Neural progenitor cell (in vitro differentiated cells): ENCODE measurements at places on chromosomes 13 and 19. TPM values are rescaled to one million over a fixed set of nuclear protein-coding genes. Genes with fewer than 3 reads are reported as not detected.
A peak's percentile ranks its signal among the peaks of the same experiment; 100 is the strongest.

Gene ZNF524
- total RNA-seq = 3.2 and 5.4 TPM in 2 replicates

Gene WDR87
- total RNA-seq = not detected in 2 replicates

Gene CGB5
- total RNA-seq = not detected in 2 replicates

DNA sequence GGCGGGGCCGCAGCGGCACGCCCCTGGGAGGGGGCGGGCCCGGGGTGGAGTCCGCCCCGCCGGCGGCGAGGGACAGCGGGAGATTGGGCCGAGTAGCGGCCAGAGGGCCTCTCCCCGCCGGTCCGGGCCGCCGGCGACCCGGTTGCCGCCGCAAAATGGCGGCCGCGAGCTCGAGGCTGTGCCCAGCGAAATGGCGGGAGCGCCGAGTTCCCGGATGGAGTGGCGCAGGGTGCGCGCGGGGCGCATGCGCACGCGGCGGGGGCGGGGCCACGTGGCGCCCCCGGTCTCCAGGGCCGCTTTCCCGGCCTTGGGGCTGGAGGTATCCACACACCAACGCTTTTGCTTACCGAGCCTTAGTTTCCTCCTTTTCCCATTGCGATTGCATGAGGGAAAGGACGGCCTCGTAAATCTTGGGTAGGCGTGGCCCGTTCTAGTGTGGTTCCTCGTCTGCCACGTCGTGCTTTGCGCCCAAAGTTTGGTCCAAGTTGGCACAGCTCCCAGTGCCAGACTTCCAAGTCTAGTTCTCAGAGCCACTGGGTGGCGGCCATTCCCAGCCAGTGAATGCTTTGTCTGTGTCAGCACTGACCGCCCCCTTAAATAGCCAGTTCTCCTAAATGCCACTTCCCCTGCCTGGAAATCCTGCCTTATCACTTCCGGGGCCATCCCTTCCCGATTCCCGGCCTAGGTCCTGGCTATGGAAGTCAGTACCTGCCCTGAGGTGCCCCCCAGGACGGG lies 513 bp downstream of the CIRBP start:
- H3K27ac ChIP-seq = peak overlapping the region; percentile 98
- H3K4me3 ChIP-seq = peak overlapping the region; percentile 74
- peaks cover 14% of the 10 kb centered on the region for H3K27me3 ChIP-seq

- H3K27ac ChIP-seq = no peak overlapping the region
- peaks cover 17% of the 10 kb centered on the region for H3K4me1 ChIP-seq
- no peak for DNase-seq
- no peak overlapping the region for H3K4me3 ChIP-seq
These were observed 360.5 kb downstream of the LIG4 start for GRCh38 chr13:107854880-107855279.
